Foreskin fibroblast (primary cell): ENCODE measurements at places on chromosomes 12 and 14.

GRCh38 chr14:47966076-47966810, 290.8 kb upstream of the MDGA2 start:
- DNase-seq: no peak

- DNase-seq: peak; percentile 9
Observed at GRCh38 chr14:26415618-26416123, 182.2 kb downstream of the NOVA1 start.

DNA sequence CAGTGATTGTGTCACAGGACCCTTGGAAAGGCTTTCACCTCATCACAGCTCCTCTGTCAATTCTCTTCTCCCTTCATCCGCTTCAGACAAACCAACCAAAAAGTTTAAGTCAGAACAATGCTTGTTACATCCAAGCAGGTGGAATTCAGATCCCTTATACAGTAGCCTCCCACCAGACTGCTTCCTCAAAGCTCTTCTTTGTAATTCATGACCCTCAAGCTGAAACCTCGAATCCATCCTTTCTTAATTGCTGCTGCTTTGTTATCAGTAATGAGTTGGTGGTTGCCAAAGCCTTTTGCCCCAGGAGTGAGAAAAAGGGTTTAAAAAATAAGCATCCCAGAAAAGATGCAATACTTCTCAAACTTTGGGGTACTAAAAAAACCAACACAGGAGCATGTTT, 9.5 kb downstream of the BEST3 start:
- peak; percentile 5 for DNase-seq

DNA sequence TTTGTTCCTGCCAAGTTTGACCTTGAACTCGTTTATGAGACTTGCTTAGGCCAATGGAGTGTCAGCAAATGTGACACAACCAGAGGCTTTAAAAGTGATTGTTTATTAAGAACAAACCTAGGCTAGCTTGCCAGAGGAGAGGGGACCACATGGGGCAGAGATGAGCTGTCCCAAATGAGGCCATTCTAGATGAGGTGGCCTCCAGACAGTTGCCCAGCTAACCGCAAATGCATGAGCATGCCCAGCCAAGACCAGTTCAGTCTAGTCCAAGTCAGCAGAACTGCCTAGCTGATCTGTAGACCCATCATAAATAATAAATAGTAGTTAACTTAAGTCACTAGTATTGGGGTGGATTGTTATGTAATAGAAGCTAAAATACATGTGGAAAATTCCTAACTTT, 172.8 kb upstream of the DYRK2 start:
- peak; percentile 10 for DNase-seq

GRCh38 chr12:132739600-132740312, 21.9 kb downstream of the ANKLE2 start:
- no peak for DNase-seq

- no peak for DNase-seq
Observed at GRCh38 chr14:94816113-94816512, 46.2 kb upstream of the GSC start.

DNA sequence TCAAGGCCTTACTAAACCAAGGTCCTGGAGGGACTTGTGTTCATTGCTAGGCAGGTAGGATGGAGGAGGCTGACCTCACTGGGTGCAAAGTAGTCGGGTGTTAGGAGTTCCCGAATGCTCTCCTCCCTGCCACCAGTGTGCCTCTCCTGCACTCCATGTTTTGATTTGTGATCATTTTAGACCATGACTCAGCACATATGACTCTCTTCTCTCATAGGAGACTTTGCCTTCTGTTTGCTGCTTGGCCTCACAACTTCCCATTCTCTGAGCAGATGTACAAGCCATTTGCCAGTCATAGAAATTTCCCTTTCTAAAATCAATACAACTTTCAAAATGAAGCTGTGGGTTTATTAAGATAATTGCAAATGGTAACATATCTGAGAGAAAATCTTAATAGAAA, 46.6 kb upstream of the LRIG3 start:
- peak; percentile 9 for DNase-seq

GRCh38 chr12:113310489-113310888, 24.4 kb downstream of the SLC8B1 start:
- DNase-seq: no peak

GRCh38 chr12:91675401-91675800, 470.2 kb downstream of the BTG1 start:
- DNase-seq: no peak
